ENCODE measurements at places on chromosomes 7 and 10. TPM values are rescaled to one million over a fixed set of nuclear protein-coding genes. Genes with fewer than 3 reads are reported as not detected.

- H3K4me3 ChIP-seq = no peak overlapping the region
- H3K27me3 ChIP-seq = no peaks in the 10 kb centered on the region
- no peak overlapping the region for H3K27ac ChIP-seq
- no peaks in the 10 kb centered on the region for H3K36me3 ChIP-seq
These were observed 162.4 kb upstream of the PPP2R2D start for GRCh38 chr10:131738396-131738735.

DNA sequence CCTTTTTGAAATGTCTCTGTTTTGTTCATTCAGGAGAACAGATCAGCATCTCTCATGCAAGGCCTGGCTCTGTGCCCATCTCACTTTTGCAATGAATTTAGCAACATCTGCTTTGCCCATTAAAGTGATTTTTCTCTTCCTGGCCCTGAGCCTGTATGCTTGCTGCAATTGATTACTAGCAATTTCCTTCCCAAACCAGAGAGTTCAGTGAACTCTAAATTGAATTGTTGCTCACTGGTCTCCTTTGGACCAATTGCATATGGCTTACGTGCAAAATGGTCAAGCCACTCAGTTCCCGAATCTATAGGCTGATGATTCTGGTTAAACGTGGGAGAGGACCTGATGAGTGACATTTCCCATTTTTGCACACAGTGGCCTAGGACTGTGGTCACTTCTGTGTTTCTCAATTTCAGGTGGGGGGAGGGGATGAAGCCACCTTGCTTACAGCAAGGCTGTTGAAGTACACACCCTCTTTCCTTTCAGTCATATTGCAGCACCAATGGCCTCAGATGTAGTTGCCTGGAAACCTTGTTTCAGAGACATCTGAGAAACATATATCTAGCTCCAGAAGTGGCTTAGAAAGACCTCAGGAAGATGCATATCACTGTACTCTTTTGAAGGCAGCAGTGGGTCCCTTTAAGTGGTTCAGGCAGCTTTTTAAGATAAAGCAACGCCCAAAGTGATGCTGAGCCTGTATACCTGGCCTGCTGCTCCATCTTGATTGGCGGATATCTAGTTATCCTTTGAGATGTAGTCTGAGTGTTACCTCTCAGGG is 201.4 kb downstream of the PTEN start:
- no peak for DNase-seq
- no peak overlapping the region for H3K4me3 ChIP-seq
- H3K27ac ChIP-seq = peak overlapping the region; percentile 93
- no peaks in the 10 kb centered on the region for H3K36me3 ChIP-seq

Gene GNAT3
- total RNA-seq = not detected

DNA sequence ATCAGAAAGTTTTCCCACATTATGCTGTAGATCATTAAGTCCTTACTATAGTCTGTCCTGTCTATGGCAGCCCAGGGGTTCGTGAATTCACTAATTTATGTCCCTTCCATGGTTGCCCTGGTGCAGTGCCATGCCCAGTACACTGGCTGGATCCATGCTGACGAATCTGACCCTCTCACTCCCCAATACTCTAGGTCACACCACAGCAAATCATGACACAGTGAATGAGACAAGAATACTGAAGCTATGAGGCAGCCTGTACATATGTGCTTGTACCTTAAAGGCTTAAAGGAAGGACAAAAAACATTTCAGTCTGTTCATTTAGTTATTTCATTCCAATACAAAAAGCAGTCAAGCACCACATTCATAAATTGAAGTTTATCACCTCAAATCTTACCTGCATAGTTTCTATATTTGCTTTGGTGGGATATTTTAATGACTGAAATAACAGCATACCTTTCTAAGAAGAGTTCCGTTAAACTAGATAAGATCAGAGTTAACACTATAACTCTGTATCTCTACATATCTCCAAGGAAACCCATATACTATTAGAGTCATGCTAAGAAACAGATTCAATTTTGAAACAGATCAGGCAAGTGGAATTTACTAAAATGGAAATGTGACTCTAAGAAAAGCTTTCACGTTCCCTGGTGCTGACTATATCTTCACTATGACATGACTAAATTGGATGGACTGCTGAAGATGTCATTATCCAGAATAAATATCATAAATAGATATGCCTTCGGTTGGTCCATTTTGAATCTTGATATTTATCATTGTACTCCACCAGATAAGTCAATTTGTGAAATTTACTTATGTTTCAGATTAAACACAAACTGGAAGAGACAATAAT is 36.7 kb downstream of the OSBPL3 start:
- no peaks in the 10 kb centered on the region for H3K36me3 ChIP-seq
- no peak for DNase-seq
- H3K4me1 ChIP-seq = no peaks in the 10 kb centered on the region

Gene KCNMA1
- 14.8 TPM for total RNA-seq

- no peak for DNase-seq
- no peaks in the 10 kb centered on the region for H3K4me1 ChIP-seq
- H3K27me3 ChIP-seq = no peaks in the 10 kb centered on the region
- peaks cover 55% of the 10 kb centered on the region for H3K36me3 ChIP-seq
- no peak overlapping the region for H3K27ac ChIP-seq
These were observed 27.7 kb downstream of the NCAPG2 start for GRCh38 chr7:158676906-158677305.

DNA sequence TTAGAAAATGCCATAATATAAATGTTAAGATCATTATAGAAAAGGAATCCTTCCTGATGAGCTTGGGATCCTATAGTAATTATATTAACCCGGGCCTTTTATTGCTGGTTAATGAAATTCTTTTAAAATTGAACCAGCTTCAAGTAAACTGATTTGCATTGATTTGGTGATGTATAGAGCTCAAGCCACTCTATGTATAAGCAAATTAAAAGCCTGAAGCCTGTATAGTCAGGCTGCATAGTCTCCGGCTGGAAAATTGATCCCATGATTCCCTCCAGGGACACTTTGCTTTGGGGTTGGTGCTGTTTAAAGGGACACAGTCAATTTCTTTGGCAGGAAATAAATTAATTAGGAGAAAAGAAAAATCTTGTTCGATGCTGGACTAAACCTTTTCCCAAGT is 199.1 kb downstream of the HERPUD2 start:
- no peak overlapping the region for H3K4me3 ChIP-seq
- no peak overlapping the region for H3K27ac ChIP-seq
- no peak for DNase-seq
- H3K4me1 ChIP-seq = no peaks in the 10 kb centered on the region

DNA sequence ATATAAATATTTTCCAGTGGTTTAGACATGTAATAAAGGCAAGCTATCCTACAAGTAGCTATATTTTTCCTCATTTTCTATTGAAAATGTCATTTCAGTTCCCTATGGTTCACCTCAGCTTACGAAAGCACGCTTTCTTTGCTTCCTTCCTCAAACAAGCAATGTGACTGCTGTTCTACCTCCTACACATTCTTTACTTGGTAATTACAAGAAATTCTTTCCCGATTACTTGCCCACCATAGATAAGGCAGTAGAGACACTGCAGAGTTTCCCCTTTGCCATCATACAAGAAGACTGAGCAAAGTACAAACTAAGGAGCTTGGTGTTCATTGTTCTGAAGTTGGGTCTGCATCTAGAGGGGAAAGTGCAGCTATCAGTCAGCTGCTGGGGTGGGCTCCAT is 249.4 kb downstream of the CRPPA start:
- no peaks in the 10 kb centered on the region for H3K4me1 ChIP-seq
- DNase-seq = no peak
- no peak overlapping the region for H3K27ac ChIP-seq

Gene CDHR1
- 0.94 TPM for total RNA-seq

- no peaks in the 10 kb centered on the region for H3K36me3 ChIP-seq
- no peak overlapping the region for H3K27ac ChIP-seq
- no peak overlapping the region for H3K4me3 ChIP-seq
- DNase-seq = no peak
- no peaks in the 10 kb centered on the region for H3K27me3 ChIP-seq
These were observed 48.6 kb upstream of the CTBP2 start for GRCh38 chr10:125208854-125209565.

- no peak overlapping the region for H3K4me3 ChIP-seq
- no peak overlapping the region for H3K27ac ChIP-seq
- DNase-seq = no peak
- H3K36me3 ChIP-seq = peaks cover 73% of the 10 kb centered on the region
These were observed 9.4 kb downstream of the NUB1 start for GRCh38 chr7:151351027-151351426.

Gene ZNF438
- total RNA-seq = 9.6 TPM

Data from left lung (tissue), 14 donors.